Activated CD4-positive, alpha-beta T cell treated with anti-CD3 and anti-CD28 coated beads, Interleukin-2, amount 10 ng/mL, durations not matched to agents 7 days and 5 days (primary cell): ENCODE measurements at places on chromosomes 6 and 20.

GRCh38 chr20:36541768-36542488, 609 bp downstream of the MYL9 start:
- no peaks in the 10 kb centered on the region for H3K4me1 ChIP-seq
- DNase-seq: no peak
- no peak overlapping the region for H3K4me3 ChIP-seq
- no peaks in the 10 kb centered on the region for H3K36me3 ChIP-seq
- H3K27me3 ChIP-seq: no peaks in the 10 kb centered on the region

- no peak overlapping the region for H3K4me3 ChIP-seq
- H3K27me3 ChIP-seq: no peaks in the 10 kb centered on the region
- DNase-seq: no peak
- no peak overlapping the region for H3K27ac ChIP-seq
These were observed 220.1 kb upstream of the DTNBP1 start for GRCh38 chr6:15882915-15883314.

DNA sequence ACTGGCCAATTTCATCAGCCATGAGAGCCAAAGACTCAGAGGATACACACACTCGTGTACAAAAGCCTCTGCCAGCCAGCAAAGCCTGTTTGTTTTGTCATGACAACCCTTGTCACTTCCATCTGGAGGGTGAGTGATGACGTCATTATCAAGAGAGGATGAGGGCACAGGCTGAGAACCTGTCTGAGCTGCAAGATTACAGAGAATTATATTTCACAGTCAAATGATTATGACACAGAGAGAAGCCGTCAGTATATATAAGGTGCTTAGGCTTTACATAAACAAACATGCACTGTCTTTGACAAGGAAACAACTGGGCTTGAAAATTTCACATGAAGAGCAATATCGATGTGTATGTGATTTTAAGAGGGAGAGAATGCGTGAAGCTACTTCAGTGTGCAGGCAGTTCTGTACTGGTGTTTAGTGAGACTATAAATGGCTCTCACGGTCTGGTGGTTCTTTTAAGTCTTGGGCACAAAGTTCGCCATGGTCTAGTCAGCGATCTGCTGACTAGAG, 36.5 kb upstream of the BCLAF1 start:
- peaks cover 3% of the 10 kb centered on the region for H3K27me3 ChIP-seq
- no peaks in the 10 kb centered on the region for H3K4me1 ChIP-seq
- H3K36me3 ChIP-seq: no peaks in the 10 kb centered on the region
- H3K27ac ChIP-seq: no peak overlapping the region

DNA sequence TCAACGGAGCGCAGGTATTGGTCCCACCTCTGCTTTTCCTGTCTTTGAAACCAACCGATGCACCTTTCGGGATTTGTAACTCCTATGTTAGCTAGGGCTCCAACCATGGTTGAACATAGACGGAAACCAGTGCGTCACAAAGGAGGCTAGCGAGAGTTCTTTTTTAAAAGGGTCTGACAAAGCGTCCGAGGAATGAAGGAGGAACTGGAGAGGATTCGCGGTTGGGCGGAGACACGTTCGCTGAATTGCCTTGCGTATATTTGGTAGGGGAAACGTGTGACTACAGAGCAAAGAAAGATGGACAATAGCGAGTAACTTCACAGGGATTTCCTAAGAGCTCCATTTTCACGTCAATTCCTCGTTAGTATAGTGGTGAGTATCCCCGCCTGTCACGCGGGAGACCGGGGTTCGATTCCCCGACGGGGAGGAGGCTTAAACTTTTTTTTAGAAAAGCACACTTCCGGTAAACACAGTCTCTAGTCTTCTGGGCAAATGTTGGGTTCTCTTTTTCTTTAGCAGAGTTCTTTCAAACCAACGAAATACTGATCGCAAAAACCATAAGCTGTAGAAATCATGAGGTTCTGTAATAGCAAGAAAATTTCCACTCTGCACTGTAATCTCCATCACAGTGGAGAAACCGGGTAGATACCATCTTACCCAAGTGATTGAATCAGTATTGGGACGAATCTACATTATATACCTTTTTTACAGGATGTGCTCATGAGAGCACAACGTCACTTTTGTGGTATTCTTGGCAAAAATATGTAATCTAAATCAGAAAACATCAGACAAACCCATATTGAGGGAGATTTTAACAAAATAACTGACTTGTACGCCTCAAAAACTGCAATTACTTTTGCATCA, 6.6 kb upstream of the ZNF184 start:
- H3K27ac ChIP-seq: no peak overlapping the region
- peak; percentile 84 for DNase-seq
- H3K4me1 ChIP-seq: no peaks in the 10 kb centered on the region

DNA sequence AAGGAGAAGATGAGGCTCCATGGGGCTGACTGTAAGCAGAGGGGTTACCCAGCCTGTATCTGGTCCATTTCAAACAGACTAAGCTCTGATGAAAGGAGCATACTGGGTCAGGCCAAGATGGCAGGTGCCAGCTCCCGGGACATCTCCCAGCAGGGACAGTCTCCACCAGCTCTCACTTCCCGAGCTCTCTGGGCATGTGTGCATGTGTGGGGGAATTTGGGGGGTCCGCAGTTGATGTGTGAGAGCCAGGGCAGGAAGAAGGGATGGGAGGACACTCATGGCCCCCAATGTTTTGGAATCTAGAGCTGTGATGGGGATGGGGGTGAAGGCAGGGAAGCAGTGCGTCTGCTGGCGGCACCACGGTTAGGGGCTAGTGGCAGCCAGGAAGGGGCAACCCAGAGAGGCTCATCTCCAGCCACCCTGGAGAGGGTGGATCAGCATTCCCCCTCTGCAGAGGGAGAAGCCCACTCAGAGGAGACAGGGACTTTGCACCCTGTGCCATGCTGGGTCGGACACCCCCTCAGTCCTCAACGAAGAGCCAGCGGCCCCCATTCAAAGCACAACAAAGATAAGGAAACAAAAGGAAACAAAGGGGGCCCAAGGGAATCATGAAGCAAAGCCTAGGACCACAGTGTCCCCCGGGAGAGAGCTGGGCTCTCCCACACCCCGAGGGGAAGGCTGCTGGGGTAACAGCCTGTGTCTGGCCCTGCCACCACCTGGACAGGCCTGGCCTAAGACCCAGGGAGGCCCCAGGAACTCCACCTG, 52.4 kb downstream of the DSTN start:
- no peaks in the 10 kb centered on the region for H3K36me3 ChIP-seq
- DNase-seq: no peak
- peaks cover 2% of the 10 kb centered on the region for H3K4me1 ChIP-seq

DNA sequence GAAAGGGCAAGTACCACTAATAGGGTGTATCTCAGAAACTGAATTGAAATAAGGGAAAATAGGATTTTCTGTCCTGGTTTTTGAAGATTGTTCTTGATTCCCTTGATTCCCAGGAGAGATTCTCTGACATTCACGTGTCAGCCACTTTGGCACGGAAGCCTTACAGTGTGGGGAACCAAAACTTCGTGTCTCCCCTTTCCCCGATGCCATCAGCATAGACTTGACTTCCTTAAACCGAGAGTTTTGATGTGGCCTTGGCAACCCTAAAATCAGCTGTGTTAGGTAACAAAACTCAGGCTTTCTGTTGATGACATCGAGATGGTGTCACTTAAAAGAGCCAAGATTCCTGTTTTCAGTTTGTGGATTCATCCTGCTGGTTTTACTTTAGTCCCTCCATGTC, 7.5 kb downstream of the HMGN4 start:
- H3K36me3 ChIP-seq: peaks cover 46% of the 10 kb centered on the region
- no peaks in the 10 kb centered on the region for H3K27me3 ChIP-seq
- no peak for DNase-seq
- peaks cover 40% of the 10 kb centered on the region for H3K4me1 ChIP-seq
- H3K27ac ChIP-seq: no peak overlapping the region

DNA sequence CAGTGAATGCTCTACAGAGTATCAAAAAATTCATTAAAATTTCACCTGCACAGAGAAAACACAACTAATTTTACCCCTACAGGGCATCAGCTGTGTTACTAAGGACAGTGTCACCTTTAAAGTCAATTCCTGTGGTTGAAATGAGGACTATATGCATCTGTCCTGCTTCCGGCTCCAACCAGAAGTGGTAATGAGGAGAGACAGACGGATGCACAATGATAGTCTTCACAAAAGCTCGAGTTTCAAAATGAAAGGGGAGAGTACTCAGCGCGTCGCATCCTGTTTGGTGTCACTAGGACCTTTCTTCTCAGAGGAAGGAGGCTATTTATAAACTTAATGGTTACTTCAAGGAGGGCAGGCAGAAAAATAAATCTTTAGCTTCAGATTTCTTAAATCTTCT, 86.5 kb downstream of the LYRM4 start:
- peak overlapping the region; percentile 92 for H3K27ac ChIP-seq
- H3K27me3 ChIP-seq: no peaks in the 10 kb centered on the region
- H3K4me3 ChIP-seq: peak overlapping the region; percentile 65
- H3K4me1 ChIP-seq: peaks cover 59% of the 10 kb centered on the region

DNA sequence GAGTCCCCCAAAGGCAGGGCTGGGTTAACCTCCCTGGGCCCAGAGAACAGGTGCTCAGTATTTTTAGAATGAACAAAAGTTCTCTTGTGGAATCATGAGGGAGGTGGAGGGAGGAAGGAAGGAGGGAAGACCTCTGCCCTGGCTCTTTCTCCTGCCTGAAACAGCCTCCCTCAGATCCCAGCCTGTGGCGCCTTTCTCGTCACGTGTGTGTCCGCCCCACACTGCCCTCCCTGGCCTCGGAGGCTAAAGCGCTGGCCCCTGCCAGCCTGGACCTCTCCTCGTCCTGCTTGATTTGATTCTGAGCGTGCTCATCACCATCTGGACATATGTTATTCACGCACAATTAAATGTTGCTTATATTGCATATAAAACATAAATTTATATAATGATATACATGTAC, 40.9 kb downstream of the PHACTR3 start:
- no peak overlapping the region for H3K27ac ChIP-seq
- H3K4me1 ChIP-seq: no peaks in the 10 kb centered on the region
- H3K4me3 ChIP-seq: no peak overlapping the region
- H3K27me3 ChIP-seq: peaks cover 8% of the 10 kb centered on the region
- DNase-seq: no peak

DNA sequence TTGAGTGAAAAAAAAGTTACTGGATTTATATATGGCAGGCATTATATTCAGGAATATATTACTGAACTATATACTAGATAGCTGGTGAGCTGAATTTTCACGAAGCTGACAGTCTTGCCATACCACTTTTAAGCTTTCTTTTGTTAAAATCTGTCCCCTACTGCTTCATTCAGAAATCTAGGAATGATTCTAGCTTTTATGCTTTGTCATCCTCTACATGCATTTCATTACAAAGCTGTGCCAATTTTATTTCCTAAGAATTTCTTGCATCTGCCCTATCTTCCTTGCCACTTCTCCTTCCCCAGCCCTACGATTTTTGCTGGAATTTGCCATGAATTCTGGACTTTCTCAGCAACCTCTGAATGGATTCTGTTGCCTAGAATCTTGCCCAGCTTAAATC, 158.5 kb upstream of the ADGRB3 start:
- H3K36me3 ChIP-seq: no peaks in the 10 kb centered on the region
- no peak overlapping the region for H3K4me3 ChIP-seq
- no peaks in the 10 kb centered on the region for H3K4me1 ChIP-seq
- DNase-seq: no peak
- no peaks in the 10 kb centered on the region for H3K27me3 ChIP-seq
- no peak overlapping the region for H3K27ac ChIP-seq

DNA sequence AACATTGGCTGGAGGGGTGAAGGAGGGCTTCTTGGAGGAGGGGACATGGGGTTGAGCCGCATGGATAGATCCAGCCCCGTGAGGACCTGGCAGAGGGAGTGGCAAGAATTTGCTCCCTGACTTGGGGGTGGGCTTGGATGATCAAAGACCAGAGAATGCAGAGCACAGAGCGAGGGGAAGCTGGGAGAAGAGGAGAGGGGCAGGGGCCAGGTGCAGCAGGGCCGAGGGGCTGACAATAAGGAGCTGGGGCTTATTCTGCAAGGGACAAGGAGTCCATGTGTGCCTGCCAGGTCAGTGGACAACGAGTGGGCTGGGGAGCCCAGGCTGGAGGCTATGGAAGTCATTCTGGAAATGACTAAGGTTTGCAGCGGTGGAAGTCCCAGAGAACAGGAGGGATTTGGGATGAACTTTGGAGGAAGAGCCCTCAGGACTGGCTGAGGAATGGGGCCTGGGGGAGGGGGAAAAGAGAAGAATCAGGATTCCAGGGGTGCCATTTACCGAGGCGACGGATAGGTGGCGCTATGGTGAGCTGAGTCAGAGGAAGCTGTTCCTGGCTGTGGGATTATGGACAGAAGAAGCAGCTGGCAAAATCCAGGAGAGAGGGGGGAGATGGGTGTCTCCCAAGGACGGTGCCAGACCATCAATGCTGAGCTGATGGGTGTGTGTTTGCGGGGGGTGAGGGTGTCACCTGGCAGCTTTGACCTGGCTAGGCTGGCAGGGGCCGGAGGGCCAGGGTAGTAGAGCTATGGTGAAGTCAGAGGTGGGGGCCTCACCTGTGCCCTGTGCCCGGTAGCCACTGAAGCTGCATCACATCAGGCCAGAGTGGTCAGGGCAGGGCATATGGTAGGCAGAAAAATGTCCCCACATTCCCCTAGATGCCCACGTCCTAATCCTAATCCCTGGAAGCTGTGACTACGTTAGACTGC, 7.8 kb downstream of the KCNG1 start:
- H3K27ac ChIP-seq: no peak overlapping the region
- no peaks in the 10 kb centered on the region for H3K4me1 ChIP-seq
- no peak overlapping the region for H3K4me3 ChIP-seq

GRCh38 chr6:10837009-10837621, 1.2 kb downstream of the MAK start:
- peaks cover 44% of the 10 kb centered on the region for H3K27me3 ChIP-seq
- peaks cover 23% of the 10 kb centered on the region for H3K4me1 ChIP-seq
- H3K36me3 ChIP-seq: peaks cover 5% of the 10 kb centered on the region
- H3K27ac ChIP-seq: no peak overlapping the region
- no peak for DNase-seq

- H3K27me3 ChIP-seq: no peaks in the 10 kb centered on the region
- no peak overlapping the region for H3K27ac ChIP-seq
- no peak for DNase-seq
- H3K36me3 ChIP-seq: no peaks in the 10 kb centered on the region
- no peak overlapping the region for H3K4me3 ChIP-seq
These were observed 28.8 kb upstream of the TSHZ2 start for GRCh38 chr20:52943185-52943841.

GRCh38 chr6:135870722-135871121, 19.2 kb downstream of the PDE7B start:
- H3K4me3 ChIP-seq: no peak overlapping the region
- no peaks in the 10 kb centered on the region for H3K36me3 ChIP-seq
- no peaks in the 10 kb centered on the region for H3K27me3 ChIP-seq
- no peak for DNase-seq

- no peaks in the 10 kb centered on the region for H3K27me3 ChIP-seq
- H3K36me3 ChIP-seq: peaks cover 12% of the 10 kb centered on the region
- H3K27ac ChIP-seq: peak overlapping the region; percentile 96
These were observed 699 bp upstream of the HSPA1B start for GRCh38 chr6:31826793-31827285.

DNA sequence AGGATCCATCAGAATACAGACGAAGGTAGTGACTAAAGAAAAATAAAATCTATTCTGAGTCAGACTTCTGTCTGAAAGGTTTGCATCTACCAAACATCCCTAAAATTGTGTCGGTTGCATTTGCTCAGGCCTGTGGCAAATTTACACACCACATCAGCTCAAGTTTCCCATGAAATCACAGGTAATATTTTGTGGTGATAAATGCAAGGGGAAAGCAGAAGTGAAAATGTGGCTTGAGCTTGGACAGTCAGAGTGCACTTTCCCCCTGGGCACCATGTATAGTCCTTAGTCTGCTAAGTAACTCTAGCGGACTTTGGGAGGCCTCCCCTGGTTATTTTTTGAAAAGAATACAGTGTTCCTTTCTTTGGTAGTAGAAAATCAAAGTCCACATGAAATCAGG, 159.1 kb downstream of the PKHD1 start:
- H3K4me1 ChIP-seq: no peaks in the 10 kb centered on the region
- peaks cover 3% of the 10 kb centered on the region for H3K27me3 ChIP-seq
- no peak for DNase-seq
- H3K27ac ChIP-seq: no peak overlapping the region
- H3K36me3 ChIP-seq: no peaks in the 10 kb centered on the region
